Activated CD4-positive, alpha-beta T cell treated with anti-CD3 and anti-CD28 coated beads, Interleukin-2, amount 50 U/mL, for 24 hours (primary cell): ENCODE measurements at places on chromosomes 2 and 18.

DNA sequence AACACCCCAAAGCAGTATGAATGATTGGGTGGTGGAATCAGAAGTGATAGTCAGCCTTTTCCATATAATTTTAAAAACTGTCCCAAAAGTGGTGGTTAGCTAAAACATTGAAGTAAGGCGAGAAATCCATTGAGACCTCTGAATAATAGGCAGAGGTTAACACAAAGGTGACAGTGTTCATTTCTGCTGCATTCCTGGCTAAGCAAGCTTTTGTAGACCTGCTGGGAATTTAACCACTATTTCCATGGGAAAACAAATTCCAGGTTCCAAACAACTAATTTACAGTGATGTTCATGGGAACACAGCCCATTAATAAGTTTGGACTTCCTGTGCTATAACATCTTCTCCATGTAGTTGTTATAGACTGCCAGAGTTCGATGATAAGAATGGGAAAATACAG lies 6.3 kb upstream of the INO80D start:
- DNase-seq: no peak

DNA sequence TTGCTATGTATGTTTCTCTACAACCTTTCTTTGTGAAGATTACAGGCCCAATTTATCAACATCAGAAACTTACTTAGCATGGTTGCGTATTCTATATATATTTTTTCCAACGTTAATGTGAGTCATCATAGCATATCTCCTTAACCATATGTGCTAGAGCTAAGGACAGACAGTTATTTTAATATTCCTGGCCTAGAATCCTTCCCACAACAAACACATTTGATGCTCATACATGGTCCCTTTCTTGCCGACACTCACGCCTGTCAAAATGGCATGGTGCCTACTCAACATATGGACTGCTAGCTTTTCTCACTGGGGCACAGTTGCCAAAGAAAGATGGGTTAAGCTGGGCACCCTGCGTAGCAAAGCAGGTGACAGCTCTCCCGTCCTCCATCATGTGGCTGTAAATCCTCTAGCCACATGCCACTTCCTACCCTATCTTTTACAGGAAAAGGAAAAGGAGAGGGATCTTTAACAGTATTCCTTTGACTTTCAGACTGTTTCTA lies 75.2 kb upstream of the GALNT5 start:
- DNase-seq: no peak

GRCh38 chr2:16683576-16683975 lies 17.9 kb upstream of the CYRIA start:
- DNase-seq: no peak

DNA sequence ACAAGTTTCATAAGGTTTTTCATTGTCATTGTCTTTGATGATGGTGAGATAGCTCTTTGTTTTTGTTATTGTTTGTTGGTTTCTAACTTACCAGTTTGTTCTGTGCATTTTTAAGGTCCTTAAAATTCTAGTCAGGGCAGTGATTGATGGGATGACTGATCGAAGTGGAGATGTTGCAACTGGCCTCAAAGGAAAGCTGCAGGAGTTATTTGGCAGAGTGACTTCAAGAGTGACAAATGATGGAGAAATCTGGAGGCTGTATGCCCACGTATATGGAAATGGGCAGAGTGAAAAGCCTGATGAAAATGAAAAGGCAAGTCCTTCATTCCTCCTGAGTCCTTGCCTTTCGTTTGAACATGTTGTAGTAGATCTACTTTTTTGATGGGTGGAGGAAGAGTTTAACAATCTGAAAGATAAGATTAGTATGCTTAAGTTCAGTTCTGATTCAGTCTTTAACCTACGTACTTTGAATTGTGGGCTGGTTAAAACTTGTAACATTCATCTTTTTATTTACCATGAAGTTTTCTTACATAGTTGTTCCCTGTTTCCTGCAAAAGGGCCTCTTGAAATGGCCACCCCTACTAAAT lies 135.8 kb upstream of the LTBP1 start:
- no peak for DNase-seq

DNA sequence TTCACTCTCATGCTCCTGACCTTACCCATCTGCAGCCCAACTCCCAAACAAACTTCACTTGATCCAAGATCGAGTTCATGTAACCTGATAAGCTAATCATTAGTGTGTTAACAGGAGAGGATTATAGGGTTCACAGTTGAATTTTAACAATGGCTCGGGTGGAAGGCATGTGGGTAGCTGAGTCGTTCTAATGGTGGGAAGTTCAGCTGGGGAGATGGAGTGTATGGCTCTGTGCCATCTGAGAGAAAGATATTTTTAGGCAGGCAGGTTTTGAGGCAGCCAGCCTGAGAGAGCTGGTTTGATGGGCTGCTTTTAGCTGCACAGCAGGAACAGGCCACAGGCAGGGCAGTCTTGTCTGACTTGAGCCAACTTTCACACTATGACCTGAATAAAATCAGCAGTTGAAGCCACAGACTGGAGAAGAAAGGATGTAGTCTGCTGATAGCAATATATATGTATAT lies 17.7 kb upstream of the NFE2L2 start:
- DNase-seq: no peak

GRCh38 chr2:118669654-118670053 lies 177.8 kb downstream of the EN1 start:
- DNase-seq: no peak

DNA sequence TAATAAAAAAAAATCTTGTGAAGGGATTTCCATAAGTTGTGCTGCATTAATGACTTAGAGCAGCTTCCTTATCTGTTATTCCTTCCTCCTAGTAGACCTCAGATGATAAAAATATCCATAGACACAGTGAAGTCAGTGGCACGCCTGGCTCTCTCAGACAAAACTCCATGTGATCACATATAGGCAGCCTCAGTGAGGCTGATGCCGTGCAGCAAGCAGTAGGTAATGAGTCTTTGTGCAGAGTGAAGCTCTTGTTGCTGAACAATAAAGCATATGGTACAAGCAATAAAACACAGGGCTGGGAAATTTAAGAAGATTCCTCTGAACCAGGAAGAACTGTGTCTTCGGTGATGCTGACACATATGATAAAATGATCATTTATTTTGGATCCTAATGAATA lies 102.7 kb downstream of the CSRNP3 start:
- DNase-seq: no peak

GRCh38 chr2:85246348-85246747 lies 81.4 kb downstream of the TGOLN2 start:
- no peak for DNase-seq

DNA sequence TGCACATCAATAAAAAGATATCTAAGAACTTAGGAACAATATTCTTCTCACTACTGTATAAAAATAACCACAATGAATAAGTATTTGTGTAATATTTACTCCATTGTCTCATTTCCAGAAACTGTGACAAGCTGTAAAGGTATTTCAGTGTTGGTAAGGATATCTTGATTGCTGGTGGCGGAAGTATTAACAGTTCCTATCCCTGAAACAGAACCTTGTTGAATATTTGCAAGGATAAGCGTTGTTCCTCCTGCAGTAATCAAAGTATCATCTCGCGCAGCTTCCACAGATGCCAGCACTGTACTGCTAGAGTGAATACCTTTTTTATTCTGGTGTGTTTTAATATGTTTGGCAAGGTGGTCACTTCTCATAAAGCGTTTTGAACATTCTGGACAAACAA lies 55.3 kb downstream of the SP3 start:
- DNase-seq: no peak

GRCh38 chr18:40469851-40470250 lies 1485.2 kb upstream of the PIK3C3 start:
- no peak for DNase-seq

- DNase-seq: no peak
These were observed 6.1 kb upstream of the SERPINB8 start for GRCh38 chr18:63963615-63964256.

- no peak for DNase-seq
These were observed 30.8 kb upstream of the TMEM87B start for GRCh38 chr2:112024231-112024630.

DNA sequence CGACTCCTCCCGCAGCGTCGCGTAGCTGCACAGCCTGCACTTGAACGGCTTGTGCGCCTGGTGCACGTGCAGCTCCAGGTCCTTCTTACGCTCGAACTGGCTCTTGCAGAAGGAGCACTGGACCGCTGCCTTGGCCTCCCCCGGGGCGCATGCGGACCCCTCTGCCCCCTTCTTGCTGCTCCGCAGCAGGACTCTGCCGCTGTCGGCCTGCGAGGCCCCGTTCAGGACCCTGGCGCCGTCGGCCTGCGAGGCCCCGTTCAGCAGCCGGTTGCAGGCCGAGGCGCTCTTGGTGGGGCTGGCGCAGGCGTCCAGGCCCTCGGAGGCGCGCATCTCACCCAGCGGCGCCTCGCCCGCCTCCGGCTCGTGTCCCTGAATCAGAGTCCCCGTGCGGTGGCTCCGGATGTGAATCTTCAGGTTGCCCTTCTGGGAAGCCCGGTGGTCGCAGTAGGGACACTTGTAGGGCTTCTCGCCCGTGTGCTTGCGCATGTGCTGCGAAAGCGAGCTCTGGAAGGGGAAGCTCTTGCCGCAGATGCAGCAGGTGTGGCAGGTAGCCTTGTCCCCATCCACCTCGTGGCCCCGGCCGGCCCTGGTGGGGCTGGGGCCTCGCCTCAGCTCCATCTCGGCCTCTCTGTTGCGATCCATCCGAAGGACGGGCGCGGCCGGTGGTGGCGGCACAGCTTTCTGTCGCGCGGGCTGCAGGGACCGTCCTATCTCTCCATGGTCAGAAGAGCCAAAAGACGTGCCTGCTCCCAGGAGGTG lies 52.5 kb downstream of the ZNF516 start:
- DNase-seq: no peak

DNA sequence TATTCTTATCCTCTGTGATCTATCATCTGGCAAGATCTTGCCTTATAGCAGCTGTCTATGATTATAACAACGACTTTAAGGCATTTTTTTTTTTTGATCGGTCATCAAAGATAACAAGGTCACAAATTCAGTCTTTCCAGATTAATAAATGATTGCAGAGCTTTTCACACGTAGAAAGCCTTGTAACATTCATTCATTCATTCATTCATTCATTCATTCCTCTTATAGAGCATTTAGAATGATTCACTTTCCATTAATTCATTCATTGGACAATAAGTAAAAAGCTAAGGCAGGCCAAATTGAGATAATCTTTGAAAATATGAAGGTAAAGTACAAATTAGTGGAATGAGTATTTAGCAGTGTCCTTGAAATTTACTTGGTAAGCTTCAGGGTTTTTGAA lies 223.7 kb downstream of the NUP35 start:
- no peak for DNase-seq

- no peak for DNase-seq
These were observed 79.8 kb downstream of the DTNA start for GRCh38 chr18:34789768-34790344.

DNA sequence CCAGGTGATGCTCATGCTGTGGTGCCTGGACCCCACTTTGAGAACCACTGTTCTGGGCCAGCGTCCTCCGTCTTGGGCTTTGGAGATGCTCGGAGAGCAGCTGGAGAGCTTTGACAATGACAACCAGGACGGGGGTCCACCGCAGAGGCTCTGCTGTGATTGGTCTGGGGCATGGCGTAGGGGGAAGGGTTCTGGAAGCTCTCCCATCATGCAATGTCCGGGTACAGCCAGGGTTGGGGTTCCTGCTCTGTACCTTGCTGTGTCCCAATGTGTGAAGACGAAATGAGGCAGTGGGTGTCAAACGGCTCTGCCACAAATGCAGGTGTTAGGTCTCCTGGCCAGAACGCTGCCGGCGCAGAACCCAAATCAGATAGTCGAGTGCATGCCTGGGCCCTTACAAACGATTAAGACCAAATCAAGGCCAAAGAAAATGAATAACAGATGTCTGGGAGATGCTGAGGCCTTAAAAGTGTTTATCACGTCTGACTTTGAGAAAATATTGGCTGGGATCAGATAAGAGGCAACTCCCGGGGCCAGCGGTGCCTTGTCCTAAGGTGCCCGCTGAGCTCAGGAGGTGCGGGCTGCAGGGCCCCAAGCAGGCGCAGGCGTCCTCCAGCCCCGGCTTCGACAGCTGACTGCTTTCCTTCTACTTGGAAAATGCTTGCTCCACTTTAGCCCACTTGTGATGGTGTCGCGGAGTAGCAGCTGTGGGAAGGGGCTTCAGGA lies 117.2 kb downstream of the VAPA start:
- no peak for DNase-seq

GRCh38 chr2:218577482-218578220 lies 9.0 kb downstream of the CNOT9 start:
- DNase-seq: no peak

DNA sequence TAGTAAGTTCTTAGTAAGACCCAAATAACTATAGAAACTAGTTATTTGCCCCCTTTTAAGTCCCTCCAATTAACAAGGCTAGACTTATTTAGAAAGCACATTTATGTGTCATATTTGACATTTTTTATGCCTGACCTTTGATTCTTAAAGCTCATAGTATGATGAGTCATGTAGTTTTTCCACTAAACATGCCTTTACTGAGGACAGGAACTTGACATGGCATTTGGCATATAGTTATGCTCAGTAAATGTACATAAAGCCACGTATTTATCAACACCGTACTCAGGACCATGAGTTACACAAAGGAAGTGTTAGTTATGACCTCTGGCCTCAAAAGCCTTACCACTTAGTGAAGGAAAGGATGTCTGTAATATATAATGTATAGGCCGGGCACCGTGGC lies 78.9 kb downstream of the GNAL start:
- no peak for DNase-seq

GRCh38 chr2:149082735-149083134 lies 44.2 kb downstream of the LYPD6B start:
- no peak for DNase-seq

- DNase-seq: no peak
These were observed 1.2 kb upstream of the ANO7 start for GRCh38 chr2:241187101-241187917.

DNA sequence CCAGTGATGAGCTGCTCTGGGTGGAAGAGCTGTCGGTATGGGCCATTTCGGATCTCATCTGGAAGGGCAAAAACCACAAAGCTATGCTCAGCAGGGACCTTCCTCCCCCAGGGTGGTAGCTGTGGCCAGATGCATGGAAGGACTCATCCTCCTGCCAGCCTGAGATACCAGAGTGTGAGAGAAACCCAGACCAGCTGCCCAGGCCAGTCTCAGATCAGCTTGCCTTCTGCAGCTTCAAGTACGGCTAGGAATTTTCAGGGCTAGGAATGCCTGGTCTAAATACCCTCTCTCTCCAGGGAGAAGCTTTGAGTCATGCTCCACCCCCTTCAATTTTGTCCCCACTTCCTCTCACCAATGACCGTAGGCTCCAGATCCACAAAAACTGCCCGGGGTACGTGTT lies 1.4 kb upstream of the TUBA4B start:
- DNase-seq: no peak
